ENCODE measurements at places on chromosomes 11 and 22.

GRCh38 chr22:41969110-41969646 is at the start of gene SEPTIN3:
TSS of gene SEPTIN3 (plus strand) at chr22:41969443. CDS start at chr22:41971493, 2,050 bp downstream.
- no peaks in the 10 kb centered on the region for H3K4me1 ChIP-seq
- no peaks in the 10 kb centered on the region for H3K27me3 ChIP-seq
- no peaks in the 10 kb centered on the region for H3K36me3 ChIP-seq
- no peak within 1 kb of the TSS for H3K4me3 ChIP-seq
- DNase-seq = no peak

GRCh38 chr11:10796191-10796590 is 12.5 kb downstream of the EIF4G2 start:
- H3K27me3 ChIP-seq = no peaks in the 10 kb centered on the region
- peaks cover 43% of the 10 kb centered on the region for H3K4me1 ChIP-seq
- DNase-seq = no peak
- peaks cover 13% of the 10 kb centered on the region for H3K36me3 ChIP-seq

DNA sequence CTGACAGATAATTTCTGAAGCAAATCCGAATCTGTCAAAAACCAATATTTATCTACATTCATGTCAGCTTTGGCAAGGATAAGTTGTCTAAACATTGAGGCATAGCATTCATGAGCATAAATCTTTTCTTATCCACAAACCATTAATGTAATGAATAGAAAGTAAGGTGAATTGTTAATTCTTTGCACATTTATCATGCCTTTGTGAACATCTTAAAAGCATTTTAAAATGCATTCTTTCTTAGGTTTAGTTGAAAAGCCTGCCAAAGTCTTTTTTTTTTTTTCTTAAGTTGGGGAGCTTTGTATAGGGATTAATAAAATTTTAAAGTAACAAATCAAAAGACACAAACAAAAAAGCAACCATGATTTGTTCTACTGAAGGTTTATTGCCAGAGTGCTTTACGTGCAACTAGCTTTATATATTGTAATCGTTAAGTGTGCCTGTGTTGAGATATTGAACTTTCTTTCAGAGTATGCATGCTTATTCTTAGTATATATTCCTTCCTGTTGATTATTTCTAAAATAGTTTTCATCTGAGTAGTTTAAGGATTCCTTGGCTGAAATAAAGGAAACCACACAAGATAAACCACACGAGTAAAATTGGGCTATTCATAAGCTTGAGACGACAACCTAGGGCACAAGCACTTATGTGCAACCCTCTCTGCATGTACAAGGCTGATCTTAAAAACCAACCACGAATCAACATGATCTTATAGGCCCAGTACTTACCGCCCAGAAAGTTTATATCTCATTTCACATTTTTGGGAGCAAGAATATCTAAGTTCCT is 1110.9 kb upstream of the CNTN5 start:
- H3K4me1 ChIP-seq = no peaks in the 10 kb centered on the region
- no peaks in the 10 kb centered on the region for H3K27me3 ChIP-seq
- no peaks in the 10 kb centered on the region for H3K36me3 ChIP-seq
- DNase-seq = no peak

GRCh38 chr11:122556605-122557004 is 98.9 kb upstream of the UBASH3B start:
- H3K27ac ChIP-seq = no peak overlapping the region
- peak overlapping the region; percentile 17 for H3K4me3 ChIP-seq
- DNase-seq = no peak
- H3K4me1 ChIP-seq = no peaks in the 10 kb centered on the region
- no peaks in the 10 kb centered on the region for H3K27me3 ChIP-seq

DNA sequence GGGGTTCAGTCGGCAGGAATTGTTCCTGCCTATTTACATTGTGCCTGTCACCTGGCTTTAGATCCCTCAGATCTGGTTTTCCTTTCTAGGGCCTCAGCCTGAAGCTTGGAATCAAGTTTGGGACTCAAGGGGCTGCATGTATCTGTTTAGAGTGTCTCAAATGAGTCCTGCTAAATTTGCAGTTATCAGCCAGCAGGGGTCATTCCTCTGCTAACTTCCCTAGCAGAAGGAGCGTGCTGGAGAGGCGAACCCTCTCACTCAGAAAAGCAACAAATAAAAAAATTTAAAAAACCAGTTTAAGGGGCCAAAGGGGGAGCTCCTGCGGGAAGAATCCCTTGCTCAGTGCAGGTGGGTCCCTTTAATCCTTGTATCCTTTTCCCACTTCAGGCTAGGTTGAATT is 1220.2 kb downstream of the JRKL start:
- no peaks in the 10 kb centered on the region for H3K27me3 ChIP-seq
- no peaks in the 10 kb centered on the region for H3K36me3 ChIP-seq
- no peak for DNase-seq

DNA sequence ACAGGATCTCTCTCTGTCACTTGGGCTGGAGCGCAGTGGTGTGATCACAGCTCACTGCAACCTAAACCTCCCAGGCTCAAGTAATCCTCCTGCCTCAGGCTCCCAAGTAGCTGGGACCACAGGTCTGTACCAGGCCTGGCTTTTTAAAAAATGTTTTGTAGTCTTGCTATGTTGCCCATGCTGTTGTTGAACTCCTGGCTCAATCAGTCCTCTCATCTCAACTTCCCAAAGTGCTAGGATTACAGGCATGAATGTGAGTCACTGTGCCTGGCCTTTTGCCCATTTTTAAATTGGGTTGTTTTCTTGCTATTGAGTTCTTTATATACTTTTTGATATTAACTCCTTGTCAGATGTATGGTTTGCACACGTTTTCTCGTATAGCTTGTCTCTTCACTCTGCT is 33.0 kb upstream of the PITPNB start:
- no peaks in the 10 kb centered on the region for H3K4me1 ChIP-seq
- no peak overlapping the region for H3K4me3 ChIP-seq
- H3K27ac ChIP-seq = no peak overlapping the region
- H3K36me3 ChIP-seq = peaks cover 4% of the 10 kb centered on the region

GRCh38 chr11:2792381-2793250 is 92.8 kb upstream of the KCNQ1OT1 start:
- H3K36me3 ChIP-seq = no peaks in the 10 kb centered on the region
- H3K4me3 ChIP-seq = no peak overlapping the region
- no peak overlapping the region for H3K27ac ChIP-seq
- DNase-seq = no peak
- peaks cover 8% of the 10 kb centered on the region for H3K4me1 ChIP-seq
- no peaks in the 10 kb centered on the region for H3K27me3 ChIP-seq

DNA sequence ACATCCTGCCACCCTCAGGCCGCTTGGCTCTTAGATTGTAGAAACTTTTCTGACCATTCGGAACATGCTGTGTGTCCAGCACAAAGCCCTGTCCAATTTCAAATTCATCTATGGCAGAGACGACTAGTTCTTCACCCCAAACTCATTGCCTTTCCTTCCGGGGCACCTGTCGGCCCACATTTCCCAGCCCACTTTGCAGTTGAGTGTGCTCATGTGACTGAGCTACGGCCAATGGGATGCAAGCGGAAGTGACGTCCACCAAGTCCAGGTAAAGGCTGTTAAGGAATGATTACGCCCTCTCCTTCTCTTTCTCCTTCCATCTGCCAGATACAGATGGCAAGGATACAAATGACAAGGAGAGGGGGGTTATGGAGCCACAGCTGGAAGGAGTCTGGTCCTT is 32.5 kb downstream of the SYT13 start:
- H3K27me3 ChIP-seq = peaks cover 36% of the 10 kb centered on the region
- DNase-seq = no peak
- H3K36me3 ChIP-seq = no peaks in the 10 kb centered on the region
- no peak overlapping the region for H3K27ac ChIP-seq

GRCh38 chr11:21866781-21867180 is 326.1 kb upstream of the ANO5 start:
- no peaks in the 10 kb centered on the region for H3K4me1 ChIP-seq
- no peaks in the 10 kb centered on the region for H3K27me3 ChIP-seq
- H3K4me3 ChIP-seq = no peak overlapping the region
- no peak overlapping the region for H3K27ac ChIP-seq

- H3K36me3 ChIP-seq = no peaks in the 10 kb centered on the region
- no peaks in the 10 kb centered on the region for H3K27me3 ChIP-seq
- H3K4me3 ChIP-seq = no peak overlapping the region
- H3K27ac ChIP-seq = peak overlapping the region; percentile 49
Observed at GRCh38 chr11:59765068-59765735, 10.0 kb downstream of the STX3 start.

DNA sequence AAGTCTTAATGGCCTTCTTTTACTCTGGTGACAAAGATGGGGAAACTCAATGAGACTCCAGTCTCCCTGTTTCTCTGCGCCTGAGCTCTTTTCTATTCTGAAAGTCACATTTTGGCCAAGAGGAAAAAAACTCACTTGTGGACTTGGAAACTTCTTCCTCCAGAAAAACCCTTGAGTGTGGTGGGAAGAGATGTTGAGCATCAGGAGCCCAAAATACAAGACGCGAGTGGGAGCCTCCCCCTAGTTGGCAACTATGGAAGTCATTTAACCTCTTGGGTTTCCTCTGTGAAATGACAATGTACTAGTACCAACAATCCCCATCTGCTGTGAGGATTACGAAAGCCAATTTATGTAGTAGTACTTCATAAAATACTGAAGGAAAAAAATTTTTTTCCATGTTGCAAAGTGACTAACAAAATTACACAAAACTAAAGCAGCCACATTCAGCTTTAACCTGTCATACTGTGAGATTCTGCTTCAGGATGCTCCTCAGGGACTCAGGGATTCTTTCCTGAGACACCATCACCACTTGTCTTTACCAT is 524 bp upstream of the SLC25A17 start:
- peaks cover 6% of the 10 kb centered on the region for H3K36me3 ChIP-seq
- H3K4me3 ChIP-seq = peak overlapping the region; percentile 77
- H3K4me1 ChIP-seq = peaks cover 10% of the 10 kb centered on the region
- DNase-seq = no peak

GRCh38 chr11:66529069-66529468 is 16.8 kb downstream of the ZDHHC24 start:
- peaks cover 10% of the 10 kb centered on the region for H3K36me3 ChIP-seq
- no peak for DNase-seq
- H3K27me3 ChIP-seq = no peaks in the 10 kb centered on the region
- no peak overlapping the region for H3K4me3 ChIP-seq
- no peaks in the 10 kb centered on the region for H3K4me1 ChIP-seq

DNA sequence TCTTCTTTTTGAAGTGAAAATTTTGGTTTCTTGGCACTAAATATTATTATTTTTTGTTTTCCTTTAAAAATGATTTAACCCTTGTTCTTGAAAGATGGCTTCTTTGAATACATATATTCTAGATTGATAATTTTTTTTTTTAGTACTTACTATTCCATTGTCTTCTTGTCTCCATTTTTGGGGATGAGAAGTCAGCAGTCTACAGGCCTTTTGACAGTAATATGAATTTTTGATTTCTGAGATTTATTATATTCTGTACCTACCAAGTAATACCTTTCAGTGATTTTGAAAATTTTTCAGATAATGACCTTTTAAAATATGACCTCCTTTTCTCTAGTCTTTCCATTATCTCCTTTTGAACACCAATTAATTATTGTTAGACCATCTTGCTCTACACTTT is 294.1 kb upstream of the LARGE1 start:
- DNase-seq = no peak
- no peaks in the 10 kb centered on the region for H3K36me3 ChIP-seq
- no peaks in the 10 kb centered on the region for H3K4me1 ChIP-seq
- no peak overlapping the region for H3K4me3 ChIP-seq

Data from esophagus squamous epithelium (tissue), 5 donors.